HEK293T (cell line): ENCODE measurements at places on chromosomes 12 and 14.

DNA sequence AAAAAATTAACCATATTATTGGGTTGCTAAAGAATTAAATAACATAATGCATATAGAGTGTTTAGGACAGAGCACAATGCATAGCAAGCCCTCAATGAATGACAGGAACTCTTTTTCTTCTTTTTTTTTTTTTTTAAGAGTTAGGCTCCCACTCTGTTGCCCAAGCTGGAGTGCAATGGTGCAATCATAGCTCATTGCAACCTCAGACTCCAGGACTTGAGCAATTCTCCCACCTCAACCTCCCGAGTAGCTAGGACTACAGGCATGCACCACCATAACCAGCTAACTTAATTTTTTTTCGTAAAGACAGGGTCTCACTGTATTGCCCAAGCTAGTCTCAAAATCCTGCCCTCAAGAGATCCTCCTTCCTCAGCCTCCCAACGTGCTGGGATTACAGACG, 20.5 kb upstream of the MTERF2 start:
- no peak for DNase-seq

DNA sequence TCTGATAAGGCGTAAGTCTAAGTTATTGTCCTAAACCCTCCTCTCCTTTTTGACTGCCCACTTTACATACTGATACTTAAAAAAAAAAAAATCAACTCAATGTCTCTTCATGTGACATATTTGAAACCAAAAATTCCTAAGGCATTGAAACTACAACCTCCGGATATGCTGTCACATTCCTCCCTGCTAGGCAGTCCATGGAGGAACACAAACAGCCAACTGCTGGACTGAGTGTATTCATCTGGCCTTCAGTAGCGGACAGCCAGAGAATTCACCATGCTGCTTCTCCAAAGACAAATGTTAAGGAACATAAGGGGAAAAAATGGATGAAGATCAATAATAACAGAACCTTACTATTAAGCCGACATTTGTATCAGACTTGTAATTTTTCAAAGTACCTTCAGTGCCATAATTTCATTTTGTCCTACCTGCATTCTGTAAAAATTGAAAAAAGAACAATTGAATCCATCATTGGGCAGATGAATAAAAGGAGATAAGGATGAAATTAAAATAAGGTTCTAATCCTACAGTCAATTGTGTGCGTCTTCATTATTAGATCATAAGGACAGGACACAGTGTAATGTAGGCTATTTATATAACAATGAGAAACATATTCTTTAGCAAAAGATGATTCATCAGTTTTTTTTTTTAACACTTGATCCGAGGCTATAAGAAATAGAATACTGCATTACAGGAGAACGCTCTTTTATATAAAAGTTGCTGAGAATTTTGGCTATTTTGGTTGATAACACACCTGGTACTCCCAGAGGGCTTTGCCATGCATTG, 12.2 kb downstream of the RERG start:
- no peak for DNase-seq

- DNase-seq = no peak
Observed at GRCh38 chr14:61476754-61477410, 155.5 kb downstream of the PRKCH start.

DNA sequence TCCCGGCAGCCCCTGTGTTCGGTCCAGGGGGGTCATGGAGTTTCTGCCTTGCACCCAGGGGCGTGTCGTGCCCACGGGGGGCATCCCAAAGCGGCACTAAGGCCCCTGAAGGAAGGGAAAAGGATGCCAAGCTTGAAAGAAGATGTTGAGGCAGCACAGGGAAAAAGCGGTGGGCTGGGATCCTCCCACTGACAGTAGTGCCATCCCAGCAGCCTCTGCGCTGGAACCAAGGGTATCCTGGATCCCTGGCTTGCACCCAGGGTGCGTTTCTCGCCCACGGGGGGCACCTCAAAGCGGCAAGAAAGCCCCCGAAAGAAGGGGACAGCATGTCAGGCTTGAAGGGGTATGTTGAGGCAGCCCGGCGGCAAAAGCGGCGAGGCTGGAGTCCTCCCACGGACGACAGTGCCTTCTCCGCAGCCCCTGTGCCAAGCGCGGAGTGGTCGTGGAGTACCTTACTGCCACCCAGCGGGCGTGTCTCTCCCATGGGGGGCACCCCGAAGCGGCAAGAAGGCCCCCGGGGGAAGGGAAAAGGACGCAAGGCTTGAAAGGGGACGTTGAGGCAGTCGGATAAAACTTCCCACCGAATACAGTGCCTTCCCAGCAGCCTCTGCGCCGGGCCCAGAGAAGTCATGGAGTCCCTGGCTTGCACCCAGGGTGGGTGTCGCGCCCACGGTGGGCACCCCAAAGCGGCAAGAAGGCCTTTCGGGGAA, 164.4 kb upstream of the ALG10B start:
- no peak for DNase-seq

- no peak for DNase-seq
Observed at GRCh38 chr12:41356181-41356580, 168.1 kb downstream of the PDZRN4 start.

GRCh38 chr14:104388541-104389325, 190.8 kb upstream of the C14orf180 start:
- DNase-seq = no peak

GRCh38 chr14:77212943-77213678, 31.5 kb downstream of the TMEM63C start:
- peak; percentile 79 for DNase-seq

GRCh38 chr12:13959131-13959723, 22.2 kb downstream of the GRIN2B start:
- no peak for DNase-seq

DNA sequence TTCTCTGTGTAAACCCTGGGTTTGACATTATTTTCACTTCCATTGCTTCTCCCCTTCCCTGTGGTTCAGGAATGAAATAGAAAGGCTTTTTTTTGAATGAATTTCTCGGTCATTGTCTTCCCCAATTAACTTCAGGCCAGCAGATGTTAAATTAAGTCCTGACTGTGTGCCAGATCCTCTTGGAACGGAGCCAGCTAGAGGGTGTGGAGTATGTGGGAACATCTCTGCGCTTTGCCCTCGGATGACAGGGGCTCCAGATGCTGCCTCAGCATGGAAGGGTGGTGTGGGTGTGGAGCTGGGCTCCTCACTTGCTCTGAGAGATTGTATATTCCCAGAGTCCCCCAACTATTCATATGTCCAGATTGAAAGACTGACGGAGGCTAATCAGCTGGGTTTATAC, 13.1 kb downstream of the KRT85 start:
- DNase-seq = no peak

DNA sequence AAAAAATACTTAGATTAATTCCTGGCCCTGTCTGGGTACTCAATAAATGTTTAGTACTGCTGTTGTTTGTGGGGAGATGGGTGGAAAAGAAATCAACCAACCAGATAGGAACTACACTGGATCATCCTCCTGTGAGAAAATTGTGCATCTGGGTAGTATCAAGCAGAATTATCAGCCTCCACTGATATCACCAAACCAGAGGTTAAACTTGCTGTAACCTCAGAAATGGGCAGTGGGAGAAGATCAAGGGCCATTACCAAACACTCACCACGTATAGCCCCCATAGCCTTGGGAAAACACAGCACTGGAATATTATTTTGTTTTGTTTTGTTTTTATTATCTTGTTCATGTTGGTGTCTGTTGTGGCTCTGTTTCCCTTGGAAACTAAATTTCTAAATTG, 19.7 kb downstream of the VEZT start:
- DNase-seq = no peak

DNA sequence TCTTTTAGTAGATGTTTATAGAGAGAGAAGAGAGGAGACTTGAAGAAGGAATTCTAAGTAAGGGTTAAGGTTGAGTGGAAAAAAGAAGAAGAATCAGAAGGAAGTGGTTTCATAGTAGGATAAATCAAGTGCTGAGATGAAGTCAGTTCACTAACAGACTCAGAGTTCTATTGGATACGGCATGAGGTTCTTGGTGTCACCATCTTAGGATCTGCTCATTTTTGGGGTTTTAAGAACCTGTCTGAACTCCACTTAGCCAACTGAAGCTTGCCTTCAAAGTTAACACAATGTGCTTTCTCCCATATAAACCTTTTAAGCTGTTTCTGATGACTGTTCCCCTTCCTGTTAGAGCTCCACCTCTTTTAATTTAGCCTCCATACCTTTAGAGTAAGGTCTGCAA, 152.6 kb downstream of the PRKCH start:
- no peak for DNase-seq

GRCh38 chr12:46553911-46554310, 181.3 kb upstream of the SLC38A2 start:
- no peak for DNase-seq

- DNase-seq = no peak
Observed at GRCh38 chr12:102503056-102503681, 22.8 kb upstream of the IGF1 start.

GRCh38 chr12:27652174-27652763, 44.0 kb upstream of the REP15 start:
- DNase-seq = peak; percentile 66

GRCh38 chr12:60863421-60863820, 1267.6 kb downstream of the SLC16A7 start:
- no peak for DNase-seq

- no peak for DNase-seq
Observed at GRCh38 chr12:6262623-6263022, 47.9 kb upstream of the PLEKHG6 start.

- no peak for DNase-seq
Observed at GRCh38 chr12:13957576-13957975, 23.8 kb downstream of the GRIN2B start.

DNA sequence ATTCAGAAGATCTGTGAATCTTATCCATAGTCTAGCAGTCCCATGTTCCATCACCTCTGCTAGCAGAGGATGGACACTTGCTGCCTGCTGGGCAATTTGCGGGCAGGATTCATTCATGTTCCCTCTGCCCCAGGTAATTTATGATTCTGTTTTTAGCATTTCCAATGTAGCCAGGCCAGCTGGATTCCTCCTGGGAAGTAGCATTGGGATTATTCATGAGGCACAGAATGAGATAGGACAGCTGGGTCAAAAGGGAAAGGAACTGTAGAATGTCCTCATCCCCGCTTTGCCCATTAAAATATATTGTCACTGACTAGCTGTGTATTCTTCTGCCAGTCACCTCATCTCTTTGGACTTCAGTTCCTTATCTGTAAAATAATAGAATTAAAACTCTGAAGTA, 68.7 kb downstream of the SLC35F4 start:
- no peak for DNase-seq

DNA sequence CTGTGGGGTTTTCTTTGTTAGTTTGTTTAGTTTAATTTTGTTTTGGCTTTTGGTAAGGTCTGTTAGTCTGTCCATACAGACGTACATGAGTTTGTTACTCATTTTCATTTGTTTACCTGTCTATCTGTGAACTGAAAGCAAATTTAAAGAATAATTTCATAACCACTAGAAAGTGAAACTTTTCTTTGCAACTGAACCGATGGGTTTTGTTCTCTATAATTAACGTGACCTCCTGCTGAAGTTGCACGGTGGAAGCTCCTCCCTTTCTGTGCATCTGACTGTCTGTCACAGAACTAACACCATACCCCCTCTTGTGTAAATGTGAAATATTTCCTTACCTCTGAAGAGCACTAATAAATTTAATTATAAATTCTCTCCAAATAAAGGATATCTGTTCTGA, 595.5 kb downstream of the GALC start:
- no peak for DNase-seq

DNA sequence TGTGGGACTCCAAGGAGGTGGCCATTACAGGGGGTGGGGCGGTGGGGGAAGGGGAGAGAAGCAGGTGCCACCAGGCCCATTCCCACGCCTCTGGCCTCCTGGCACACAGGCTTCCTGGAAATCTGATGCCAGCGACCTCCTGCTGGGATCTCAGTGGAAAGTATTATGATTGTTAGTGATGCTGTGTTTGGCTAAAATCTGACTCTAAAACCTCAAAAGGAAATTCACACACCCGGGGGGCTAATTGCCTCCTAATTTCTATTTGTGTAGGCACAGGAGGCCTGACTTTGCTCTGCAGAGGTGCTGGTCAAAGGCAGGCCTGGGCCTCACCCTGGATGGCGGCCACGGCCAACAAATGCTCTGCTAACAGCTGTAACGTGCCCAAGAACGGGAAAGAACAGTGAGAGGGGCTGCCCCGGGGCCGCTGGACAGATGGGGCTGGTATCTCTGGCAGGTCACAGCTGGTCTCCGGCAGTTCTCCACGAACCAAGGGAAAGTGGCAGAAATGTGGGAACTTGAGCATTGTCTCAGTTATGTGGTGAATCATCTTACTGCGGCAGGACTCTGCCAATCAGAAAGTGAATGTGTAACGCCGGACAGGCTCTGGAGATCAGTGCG, 14.3 kb downstream of the FAM181A start:
- no peak for DNase-seq

- DNase-seq = no peak
Observed at GRCh38 chr12:76711241-76711640, 52.7 kb upstream of the ZDHHC17 start.

GRCh38 chr14:92759679-92760523, 11.5 kb upstream of the LGMN start:
- DNase-seq = no peak

DNA sequence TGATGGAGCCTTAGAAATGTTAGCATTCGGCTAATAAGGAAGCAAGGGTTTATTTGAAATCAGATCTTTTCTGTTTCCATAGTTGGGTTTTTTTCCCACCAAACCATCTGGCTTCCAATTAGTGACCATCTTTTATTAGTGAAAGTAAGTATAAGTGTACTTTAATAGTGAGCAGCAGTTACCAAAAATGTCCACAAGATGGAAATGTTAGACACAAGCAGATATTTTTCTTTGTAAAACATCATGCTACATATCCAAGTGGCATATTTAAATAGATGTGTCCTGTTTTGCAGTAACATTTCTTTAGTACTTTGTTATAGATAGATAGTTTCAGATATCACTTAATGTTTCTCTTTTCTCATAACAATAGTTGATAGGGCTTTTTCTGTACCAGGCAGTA, 28.8 kb downstream of the YEATS4 start:
- no peak for DNase-seq

DNA sequence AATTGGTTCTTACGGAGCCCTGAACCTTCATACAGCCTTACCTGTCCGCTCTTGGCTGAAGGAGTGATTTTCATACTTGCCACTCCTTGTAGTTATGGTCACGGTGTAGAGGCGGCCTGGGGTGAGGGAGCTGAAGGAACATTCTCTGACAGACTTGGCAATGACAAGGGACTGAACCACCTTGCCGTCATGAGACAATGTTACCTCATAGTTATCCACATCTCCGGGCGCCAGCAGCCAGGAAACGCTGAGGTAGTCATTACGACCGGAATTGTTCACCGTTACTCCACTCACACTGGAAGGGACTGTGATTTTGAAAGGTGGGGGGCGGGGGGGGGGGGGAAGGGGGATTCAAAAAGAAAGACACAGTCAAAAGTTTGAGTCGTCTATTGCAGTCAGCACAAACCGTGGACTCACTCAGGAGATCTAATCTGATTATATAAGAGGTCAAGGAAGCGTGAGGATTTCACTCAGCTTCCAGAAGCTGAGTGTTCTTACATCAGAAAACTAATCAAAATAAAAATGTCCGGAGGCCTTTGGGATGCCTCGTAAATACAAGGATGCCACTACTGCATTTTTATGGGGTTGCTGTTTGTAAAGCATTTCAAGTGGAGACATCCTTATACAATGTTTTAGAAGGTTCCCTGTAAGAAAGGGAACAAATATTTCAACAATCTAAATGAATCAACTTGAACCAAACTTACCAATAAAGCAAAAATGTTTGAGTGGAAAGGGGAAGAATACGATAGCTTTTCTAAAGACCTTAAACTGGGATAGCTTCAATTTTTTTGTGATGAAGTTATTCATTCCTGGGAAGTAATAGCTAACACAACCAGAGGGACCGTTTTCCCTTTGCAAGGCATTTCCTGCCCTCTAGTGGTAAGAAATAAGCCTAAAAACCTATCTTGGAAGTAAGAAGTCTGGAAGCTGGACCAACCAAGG, 60.6 kb downstream of the PTPRB start:
- DNase-seq = peak; percentile 52

GRCh38 chr12:113048716-113049127, 7.8 kb upstream of the DTX1 start:
- DNase-seq = peak; percentile 78
